WERI-Rb-1 (cell line): ENCODE measurements at places on chromosomes 2 and 18.

GRCh38 chr2:84121-84520 lies 37.8 kb upstream of the FAM110C start:
- DNase-seq = no peak

DNA sequence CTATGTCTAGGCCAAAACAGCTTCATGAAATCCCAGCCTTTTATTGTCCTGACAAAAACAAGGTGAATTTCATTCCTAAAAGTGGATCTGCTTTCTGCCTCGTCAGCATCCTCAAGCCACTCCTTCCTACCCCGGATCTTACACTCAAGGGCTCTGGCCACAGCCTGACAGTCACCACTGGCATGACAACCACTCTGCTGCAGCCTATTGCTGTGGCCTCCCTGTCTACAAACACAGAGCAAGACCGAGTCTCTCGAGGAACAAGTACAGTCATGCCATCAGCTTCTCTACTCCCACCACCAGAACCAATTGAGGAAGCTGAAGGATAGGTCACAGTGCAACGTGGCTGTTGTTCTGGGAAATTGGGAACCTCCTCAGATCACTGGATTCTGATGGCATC lies 106.1 kb downstream of the ICA1L start:
- DNase-seq = no peak

GRCh38 chr2:177235855-177236437 lies 23.4 kb downstream of the HNRNPA3 start:
- no peak for DNase-seq

DNA sequence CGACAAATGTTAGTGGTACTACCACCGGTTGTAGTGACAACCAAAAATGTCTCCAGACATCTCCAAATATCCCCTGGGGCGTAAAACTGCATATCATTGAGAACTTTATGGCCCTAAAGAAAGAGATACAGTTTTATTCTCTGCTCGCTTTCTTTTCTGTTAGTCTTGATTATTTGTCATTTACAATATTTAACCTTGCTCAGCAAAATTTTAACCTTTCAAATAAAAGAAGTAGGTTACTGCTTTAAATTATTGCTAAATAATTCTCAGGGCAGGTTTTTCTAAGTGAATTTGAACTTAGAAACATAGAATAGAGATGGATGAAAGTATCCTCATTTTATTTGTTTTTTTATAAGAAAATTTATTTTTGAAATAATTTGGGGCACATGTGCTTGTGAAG lies 67.9 kb downstream of the BMPR2 start:
- no peak for DNase-seq

GRCh38 chr2:3606370-3607201 lies 11.7 kb downstream of the COLEC11 start:
- DNase-seq = no peak

DNA sequence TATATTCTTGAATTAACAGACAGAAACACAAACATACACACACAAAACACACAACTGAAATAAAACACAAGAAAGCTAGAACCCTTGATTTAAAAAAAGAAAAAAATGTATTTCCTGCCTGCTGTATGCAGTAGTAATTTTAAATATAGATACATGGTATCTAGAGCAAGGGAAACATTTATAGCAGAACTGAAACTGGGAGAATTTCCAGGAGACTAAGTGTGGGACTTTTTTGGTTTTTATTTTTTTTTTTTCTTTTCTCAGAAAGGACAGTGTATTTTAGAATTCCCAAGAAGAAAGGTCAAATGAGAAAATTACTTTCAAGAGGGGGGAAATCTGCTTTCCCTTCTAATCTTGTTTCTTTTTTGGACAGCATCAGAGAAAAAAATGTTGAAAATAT lies 558.9 kb upstream of the PKDCC start:
- no peak for DNase-seq

- DNase-seq = peak; percentile 12
These were observed 453.0 kb downstream of the ARHGAP15 start for GRCh38 chr2:143582046-143582747.

DNA sequence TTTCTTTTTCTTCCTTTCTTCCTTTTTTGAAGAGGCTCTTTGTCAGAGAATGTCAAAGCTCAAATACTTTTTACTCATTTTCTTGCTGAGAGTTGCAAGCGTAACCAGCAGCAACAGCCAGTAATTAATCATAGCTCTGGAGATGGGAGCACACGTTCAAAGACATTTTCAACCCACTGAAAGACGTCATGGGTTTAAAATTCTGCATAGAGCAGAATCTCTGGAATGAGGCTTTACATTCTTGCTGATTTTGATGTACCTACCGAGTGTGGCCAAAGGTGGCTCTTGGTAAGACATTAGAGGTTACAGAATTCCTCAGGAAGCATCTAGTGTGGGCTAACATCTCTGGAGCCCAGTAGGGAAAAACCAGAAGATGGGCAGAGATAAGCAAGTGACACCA lies 292.5 kb downstream of the MTX2 start:
- DNase-seq = no peak

DNA sequence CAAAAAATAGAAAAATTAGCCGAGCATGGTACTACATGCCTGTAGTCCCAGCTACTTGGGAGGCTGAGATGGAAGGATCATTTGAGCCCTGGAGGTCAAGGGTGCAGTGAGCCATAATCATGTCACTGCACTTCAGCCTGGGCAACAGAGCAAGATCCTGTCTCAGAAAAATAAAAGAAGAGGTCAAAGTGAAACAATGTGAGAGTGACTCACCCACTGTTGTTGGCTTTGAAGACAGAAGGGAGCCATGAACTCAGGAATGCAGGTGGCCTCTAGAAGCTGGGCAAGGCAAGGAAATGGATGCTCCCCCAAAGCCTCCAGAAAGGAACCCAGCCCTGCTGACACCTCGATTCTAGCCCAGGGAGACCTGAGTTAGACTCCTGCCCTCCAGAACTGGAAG lies 3.7 kb upstream of the TMEM214 start:
- DNase-seq = no peak

- no peak for DNase-seq
These were observed 46.8 kb upstream of the DNMT3A start for GRCh38 chr2:25388491-25388890.

GRCh38 chr2:215066124-215066523 lies 72.3 kb downstream of the ABCA12 start:
- no peak for DNase-seq

DNA sequence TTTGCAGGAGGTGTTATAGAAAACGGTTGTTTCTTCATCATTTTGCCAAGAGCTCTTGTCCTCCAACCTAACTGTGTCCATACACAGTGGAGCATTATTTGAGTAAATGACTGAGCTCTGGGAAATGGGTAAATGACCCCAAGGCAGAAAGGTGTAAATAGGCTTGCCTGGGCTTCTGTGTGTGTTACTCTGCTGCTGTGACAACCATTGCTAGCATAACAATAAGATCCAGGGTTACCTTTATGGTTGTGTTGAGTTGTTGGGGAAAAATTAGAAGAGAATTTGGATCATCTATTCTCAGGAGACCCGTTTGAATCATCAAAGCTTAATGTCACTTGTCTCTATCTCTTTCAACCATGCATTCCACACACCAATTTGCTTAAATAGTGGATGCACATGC lies 672.7 kb downstream of the DPP10 start:
- no peak for DNase-seq

GRCh38 chr2:198628596-198628995 lies 824.2 kb downstream of the PLCL1 start:
- no peak for DNase-seq

DNA sequence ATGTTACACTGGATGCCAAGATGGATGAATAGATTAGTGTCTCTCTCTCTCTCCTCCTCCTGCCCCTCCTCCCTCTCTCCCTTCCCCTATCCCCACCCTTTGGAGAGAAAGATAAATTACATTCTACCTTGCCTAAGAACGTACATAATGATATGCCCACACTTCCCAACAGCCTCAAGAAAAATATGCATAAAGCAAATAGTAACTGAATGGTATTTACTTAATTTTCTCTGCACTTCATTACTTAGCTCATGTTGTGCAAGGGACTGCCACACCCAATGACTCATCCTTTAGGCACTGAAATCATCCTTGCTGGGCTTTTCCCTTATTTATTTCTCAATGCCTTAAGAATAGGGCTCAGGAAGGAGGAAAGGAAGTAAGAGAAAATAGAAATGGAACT lies 137.3 kb upstream of the PID1 start:
- DNase-seq = no peak

GRCh38 chr2:51322613-51323012 lies 290.7 kb upstream of the NRXN1 start:
- no peak for DNase-seq
